ENCODE measurements at places on chromosomes 4 and X.

GRCh38 chr4:32142075-32142474, 1421.9 kb downstream of the PCDH7 start:
- DNase-seq: no peak

GRCh38 chrX:71637253-71637618, 18.9 kb upstream of the CXCR3 start:
- no peak for DNase-seq

DNA sequence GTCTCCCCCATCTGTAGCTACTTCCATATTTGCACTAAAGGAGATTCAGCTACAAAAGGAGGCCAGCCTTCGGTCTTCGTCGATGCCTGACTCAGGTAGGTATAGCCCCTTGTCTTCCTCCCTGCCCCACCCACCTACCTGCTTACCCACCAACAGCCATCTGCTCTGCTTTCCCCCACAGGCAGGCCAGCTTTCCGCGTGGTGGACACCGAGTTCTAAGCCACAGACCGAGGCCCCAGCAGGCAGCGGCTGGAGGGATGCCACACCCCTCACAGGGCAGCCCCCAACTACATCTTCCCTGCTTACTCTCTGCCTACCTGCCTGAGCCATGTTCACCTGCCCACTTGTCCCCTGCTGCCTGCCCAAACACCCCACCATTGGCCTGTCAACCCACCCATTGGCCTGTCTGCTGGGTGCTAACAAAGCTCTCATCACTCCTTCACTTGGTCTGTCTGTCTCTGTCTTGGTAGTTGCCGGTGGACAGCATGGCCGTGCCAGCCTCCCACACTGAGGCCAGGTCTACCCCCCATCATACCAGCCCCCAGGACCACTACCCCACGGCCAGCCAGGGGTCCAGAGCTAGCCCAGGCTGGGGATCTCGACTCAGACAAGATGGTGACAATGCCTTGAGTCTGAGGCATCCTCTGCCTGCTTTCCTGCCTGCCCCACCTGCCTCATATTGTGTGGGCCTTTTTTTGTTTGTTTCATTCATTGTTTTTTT, 4.1 kb upstream of the USP11 start:
- no peak for DNase-seq

- DNase-seq: no peak
Observed at GRCh38 chr4:2432991-2433530, 14.3 kb downstream of the CFAP99 start.

GRCh38 chr4:87862236-87862635, 29.5 kb downstream of the MEPE start:
- no peak for DNase-seq

DNA sequence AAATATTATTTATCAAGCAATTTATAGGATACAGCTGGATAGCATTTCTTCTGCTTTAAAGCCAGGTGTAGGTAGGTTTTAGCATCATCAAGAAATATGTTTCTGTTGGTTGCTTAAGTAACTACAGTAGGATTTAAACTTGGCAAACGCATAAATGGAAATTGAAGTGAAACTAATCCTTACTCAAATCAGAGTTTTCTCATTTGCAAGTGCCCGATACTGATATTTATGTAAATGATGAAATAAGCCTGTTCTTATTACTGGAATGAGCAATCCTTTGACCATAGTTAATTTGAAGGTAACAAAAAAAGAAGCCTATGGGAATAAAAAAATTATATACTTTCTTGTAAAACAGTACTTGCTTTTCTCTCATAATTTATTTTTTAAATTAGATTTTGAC, 23.2 kb upstream of the PIGA start:
- no peak for DNase-seq

DNA sequence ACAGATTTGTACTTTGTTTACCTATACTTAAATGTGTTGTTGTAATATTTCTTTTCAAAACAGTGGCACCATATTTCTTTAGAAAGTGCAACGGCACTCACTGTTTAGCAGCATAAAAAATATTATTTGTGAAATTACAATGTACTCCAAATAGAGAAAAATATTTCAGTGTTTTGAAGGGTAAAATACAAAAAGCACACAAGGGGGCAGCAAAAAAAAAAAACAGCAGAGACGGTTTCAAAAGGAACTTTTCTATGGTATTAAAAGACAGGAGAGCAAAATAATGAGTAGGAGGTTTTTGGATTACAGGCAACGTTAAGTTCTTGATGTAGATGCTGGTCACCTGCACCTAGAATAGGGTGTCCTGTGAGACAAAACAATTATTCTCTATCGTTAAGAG, 2.0 kb downstream of the NUDT11 start:
- no peak for DNase-seq

DNA sequence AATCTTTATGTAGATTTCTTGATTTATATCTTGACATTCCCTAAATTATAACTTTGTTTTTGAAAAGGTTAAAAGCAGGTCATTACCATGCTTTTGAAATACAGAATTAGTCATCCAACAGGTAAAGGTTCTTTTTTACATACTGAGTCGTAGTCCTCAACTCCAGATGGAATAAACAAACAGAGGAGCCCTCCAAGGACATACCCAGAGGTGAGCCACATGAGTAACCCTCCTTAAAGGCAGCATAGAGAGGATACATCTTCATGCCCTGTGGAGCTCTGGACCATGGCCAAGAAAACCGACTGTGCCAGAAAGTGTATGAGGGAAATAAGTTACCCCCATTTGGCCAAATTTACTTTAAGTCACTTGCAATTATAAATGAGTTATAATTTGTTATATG, 95.3 kb upstream of the MCF2 start:
- DNase-seq: no peak

- no peak for DNase-seq
Observed at GRCh38 chr4:187166886-187167512, 443.3 kb upstream of the FAT1 start.

- DNase-seq: no peak
Observed at GRCh38 chrX:110420771-110421499, 62.3 kb downstream of the RTL9 start.

- DNase-seq: no peak
Observed at GRCh38 chrX:113389846-113390245, 549.2 kb upstream of the AMOT start.

GRCh38 chr4:181437895-181438294, 805.3 kb upstream of the TENM3 start:
- no peak for DNase-seq

GRCh38 chr4:86060341-86060740, 299.5 kb downstream of the MAPK10 start:
- no peak for DNase-seq

GRCh38 chr4:91028228-91028627, 901.0 kb downstream of the CCSER1 start:
- DNase-seq: no peak
